ENCODE measurements at places on chromosomes 16 and 17.

DNA sequence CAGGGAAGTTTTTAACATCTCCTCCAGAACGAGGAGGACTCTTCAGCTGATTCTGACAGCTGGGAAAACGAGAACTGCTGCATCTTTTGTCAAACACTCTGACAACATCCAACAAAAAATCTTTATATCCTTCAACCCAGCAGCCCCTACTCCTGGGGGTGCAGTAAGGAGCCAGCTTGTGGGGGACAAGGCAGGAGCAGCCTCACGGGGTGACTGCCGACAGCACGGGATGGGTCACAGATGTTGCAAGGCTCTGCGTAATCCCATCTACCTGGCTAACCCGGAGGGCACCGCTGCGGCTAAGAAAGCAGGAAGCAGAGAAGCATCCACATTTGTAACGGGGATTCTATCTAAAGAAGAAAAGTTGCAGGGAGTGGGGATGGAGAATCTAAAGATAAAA is 28.6 kb downstream of the WDR45B start:
- DNase-seq, result no peak

- no peak for DNase-seq
Observed at GRCh38 chr17:56502120-56502654, 91.3 kb upstream of the NOG start.

- DNase-seq, result no peak
Observed at GRCh38 chr16:19062706-19063105, 4.7 kb upstream of the COQ7 start.

DNA sequence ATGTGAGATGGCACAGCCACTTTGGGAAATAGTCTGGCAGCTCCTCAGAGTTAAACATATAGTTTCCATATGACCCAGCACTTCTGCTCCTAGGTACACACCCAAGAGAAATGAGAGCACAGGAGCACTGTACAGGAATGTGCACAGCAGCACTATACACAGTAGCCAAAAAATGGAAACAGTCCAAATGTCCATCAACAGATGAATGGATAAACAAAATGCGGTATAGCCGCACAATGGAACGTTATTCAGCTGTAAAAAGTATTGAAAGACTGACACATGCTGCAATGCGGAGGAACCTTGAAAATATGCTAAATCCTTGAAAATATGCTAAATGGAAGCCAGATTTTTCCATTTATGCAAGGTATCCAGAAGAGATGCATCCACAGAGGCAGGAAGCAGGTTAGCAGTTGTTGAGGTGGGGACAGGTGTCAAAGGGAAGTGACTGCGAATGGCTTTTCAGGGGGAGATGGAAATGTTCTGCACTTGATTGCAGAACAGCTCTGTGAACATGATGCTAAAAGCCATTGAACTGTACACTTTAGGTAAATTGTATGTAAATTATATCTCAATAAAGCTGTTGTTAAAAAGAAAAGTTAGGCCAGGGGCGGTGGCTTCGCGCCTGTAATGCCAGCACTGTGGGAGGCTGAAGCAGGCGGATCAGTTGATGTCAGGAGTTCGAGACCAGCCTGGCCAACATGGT is 80.7 kb downstream of the MPRIP start:
- no peak for DNase-seq

- DNase-seq, result no peak
Observed at GRCh38 chr16:9159839-9160550, 68.6 kb downstream of the HAPSTR1 start.

- no peak for DNase-seq
Observed at GRCh38 chr17:47057830-47058229, 78.8 kb upstream of the RPRML start.

DNA sequence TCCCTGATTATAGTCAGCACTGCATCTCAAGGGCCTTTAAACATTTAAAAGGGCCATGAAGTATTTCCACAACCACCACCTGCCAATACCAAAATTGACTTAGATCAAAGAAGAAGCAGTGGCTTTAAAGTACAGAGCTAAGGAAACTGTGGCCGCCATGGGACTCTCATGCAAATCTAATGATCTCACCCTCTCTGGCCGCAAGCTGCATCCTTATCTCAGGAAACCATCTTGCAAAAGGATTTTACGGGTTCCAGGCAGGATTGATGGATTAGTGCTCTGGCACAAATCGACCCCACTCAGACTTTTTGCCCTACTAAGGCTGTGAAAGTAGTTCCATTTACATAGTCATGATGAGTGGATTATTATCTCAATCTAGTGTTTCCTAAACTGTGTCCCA is 22.6 kb downstream of the CDRT4 start:
- DNase-seq, result no peak

- no peak for DNase-seq
Observed at GRCh38 chr16:4266372-4266771, 6.5 kb downstream of the TFAP4 start.

DNA sequence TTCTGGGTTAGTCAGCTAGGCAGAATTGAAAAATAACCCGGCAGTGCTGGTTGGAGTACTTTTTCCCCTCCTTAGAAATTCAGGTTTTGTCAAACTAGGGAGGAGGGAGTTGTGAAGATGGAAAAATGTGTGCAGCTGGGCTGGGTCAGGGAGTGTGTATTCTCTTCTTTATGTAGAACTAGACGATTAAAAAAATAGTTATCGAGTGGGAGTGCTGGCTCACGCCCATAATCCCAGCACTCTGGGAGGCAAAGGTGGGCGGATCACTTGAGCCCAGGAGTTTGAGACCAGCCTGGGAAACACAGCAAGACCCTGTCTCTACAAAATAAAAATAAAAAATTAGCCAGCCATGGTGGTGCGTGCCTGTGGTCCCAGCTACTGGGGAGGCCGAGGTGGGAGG is 106.4 kb downstream of the GNAO1 start:
- DNase-seq, result no peak

DNA sequence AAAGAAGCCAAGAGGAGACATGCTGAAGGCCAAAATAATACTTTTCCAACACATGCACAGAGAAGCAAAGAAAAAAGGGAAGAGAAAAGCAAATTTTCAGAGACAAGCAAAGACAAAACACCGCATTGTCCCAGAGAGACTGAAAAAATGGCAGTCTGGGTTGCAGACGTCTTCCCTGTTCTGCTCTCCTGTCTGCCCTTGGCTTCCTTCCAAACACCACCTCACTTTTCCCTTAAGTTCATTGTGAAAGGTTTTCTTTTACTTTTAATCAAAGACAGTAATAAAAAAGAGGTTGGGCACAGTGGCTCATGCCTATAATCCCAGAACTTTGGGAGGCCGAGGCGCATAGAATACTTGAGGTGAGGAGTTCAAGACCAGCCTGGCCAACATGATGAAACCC is 21.2 kb upstream of the VAT1L start:
- DNase-seq, result no peak

DNA sequence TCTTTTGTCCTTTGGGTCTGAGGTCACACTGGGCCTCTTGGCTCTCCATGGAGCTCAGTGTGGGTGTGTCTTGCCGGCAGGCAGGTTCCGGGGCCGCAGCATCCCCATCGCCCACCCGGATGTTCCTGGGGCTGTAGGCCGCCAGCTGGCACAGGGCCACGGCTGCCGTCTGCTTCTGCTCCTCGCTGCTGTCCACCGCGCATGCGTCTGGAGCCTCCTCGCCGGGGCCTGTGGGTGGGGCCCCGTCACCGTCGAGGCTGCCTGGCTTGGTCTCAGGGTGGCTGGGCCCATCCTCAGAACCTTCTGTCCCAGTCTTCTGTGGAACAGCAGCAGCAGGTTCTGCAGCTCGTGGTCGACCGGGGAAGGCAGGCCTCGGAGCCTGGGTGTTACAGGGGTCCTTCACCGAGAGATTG is 9.6 kb downstream of the ZNF750 start:
- no peak for DNase-seq

- no peak for DNase-seq
Observed at GRCh38 chr16:21088646-21089538, 61.8 kb downstream of the DNAH3 start.

DNA sequence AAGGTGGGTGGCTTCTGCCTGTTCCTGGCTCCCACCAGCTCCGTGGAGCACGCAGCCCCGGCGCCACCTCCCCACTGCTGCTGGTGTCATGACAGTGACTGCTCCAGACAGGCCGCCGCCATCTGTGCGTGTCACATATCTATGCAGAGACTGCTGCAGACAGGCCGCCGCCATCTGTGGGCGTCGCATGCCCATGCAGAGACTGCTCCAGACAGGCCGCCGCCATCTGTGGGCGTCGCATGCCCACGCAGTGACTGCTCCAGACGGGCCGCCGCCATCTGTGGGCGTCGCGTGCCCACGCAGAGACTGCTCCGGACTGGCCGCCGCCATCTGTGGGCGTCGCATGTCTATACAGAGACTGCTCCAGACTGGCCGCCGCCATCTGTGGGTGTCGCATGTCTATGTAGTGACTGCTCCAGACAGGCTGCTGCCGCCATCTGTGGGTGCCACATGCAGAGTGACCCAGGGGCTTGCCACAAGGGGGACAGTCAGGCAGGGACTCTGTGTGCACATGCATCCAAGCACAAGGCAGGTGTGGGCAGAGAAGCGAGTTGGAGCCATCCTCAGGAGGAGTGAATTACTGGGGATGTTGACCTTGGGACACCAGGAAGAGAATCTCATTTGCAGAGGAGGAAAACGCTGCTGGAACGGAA is 3.3 kb upstream of the FN3KRP start:
- DNase-seq, result no peak

DNA sequence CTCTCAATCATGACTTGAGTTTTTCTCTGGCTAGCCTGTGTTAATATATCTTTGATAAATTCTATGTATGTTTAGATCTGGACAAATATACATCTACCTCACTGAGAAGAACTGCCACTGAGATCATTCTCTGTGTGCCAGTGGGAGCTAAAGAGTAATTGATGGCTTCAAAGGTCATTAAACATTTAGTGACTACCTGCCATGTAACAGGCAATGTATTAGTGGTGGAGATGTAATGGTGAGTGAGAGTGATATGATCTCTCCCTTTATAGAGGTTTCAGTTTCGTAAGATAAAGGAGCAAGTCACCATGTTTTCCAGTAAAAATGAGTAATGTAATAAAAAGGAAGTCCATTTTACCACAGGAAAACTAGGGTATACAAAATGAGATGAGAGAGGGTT is 235.8 kb upstream of the CDH8 start:
- no peak for DNase-seq

GRCh38 chr16:10598157-10598556 is 17.8 kb upstream of the EMP2 start:
- DNase-seq, result no peak

GRCh38 chr17:62720126-62720850 is 87.8 kb downstream of the MARCHF10 start:
- no peak for DNase-seq

- DNase-seq, result no peak
Observed at GRCh38 chr16:68731637-68732036, 5.5 kb upstream of the CDH1 start.

DNA sequence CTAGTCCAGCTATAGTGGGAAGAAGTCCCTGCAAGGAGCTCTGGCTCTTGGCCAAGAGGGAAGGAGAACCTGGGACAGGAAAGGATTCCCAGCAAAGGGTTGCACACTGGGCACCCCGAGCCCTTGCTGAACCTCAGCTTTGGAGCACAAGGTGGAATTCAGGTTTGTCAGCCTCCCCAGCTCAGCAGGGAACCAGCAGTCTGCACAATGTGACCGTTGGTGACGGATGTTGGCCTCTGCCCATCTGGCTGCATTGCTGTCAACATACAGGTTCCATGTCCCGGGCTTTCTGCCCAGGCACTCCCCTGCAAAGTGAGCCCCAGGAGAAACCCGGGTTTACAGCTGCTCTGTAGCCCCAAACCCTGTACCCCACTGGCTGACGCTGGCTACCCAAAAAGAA is 6.7 kb downstream of the RPRML start:
- DNase-seq, result no peak

DNA sequence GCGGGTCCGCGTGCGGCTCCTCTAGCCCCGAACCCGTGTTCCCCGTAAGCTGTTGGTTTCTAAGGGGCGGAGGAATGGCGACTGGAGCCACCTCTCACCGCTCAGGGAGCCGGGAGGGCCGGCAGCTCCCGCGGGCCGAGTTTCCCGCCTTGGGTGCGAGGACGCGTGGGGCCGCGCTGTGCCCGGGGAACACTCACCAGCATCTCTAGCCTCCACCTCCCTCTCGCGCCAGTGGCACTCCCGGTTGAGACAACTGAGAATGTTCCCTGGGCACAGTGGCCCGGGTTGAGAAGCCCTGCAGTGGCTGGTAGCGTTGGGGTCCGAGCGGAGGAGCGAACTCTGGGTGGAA is 560 bp downstream of the TELO2 start:
- no peak for DNase-seq

GRCh38 chr16:53378138-53378537 is 56.1 kb upstream of the RBL2 start:
- DNase-seq, result no peak

- DNase-seq, result no peak
Observed at GRCh38 chr17:38848939-38849605, 4.4 kb downstream of the RPL23 start.

DNA sequence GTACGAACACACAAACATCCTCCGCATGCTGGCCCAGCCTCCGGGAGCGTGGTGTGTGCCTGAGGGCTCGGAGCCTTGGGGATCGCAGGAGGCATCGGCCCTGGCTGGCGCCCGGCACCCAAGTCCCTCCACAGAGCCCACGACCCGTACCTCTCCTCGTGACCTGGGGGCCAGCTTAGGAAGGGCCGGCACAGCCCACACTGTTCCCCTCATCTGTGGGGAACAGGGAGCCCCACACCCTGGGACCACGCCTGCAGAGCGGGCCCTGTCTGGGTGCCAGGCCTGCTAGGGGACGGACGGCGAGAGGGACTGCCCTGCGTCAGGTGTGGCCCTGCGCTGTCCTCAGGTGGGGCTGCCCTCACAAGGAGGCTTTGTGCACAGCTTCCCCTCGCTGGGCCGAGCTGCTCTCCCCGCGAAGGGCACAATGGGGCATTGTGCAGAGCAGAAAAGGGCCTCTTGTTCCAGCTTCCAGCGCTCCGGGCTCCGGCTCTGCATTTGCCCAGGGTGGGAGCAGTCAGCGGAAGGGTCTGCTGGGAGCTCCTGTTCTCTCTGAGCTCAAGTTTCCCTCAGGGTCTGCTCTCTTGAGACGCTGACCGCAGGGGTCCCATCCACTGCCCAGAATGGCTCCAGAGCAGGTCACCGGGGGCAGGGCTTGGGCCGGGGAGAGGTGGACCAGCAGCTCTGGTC is 1.7 kb upstream of the LMF1 start:
- DNase-seq, result no peak

DNA sequence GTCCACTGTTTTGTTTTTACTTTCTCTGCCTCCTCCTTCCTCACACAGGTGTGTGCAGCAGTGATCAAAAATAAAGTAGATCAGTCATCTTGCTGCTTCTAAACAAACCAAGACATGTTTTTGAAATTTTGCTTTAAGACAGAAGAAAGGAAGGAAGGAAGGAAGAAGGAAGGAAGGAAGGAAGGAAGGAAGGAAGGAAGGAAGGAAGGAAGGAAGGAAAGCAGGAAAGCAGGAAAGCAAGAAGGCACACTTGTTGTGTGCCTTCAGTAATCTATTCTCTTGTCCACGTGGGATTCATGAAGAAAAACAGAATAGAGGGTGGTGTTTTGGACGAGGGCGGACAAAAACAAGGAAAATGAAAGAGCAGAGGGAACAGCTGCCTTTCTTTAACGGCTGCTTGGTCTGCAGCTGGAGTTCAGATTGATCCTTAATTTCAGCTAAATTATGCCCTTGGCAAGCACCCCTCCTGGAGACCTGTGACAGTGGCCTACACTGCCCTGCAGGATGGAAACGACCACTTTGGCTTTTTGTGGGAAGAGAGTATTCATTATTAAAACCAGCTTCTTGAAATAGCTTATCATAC is 188.5 kb upstream of the IRX3 start:
- DNase-seq, result no peak

Measured in NCI-H2081 treated with DMSO at 0.1 percent for 48 hours (cell line).